GDM1 (cell line): ENCODE measurements at places on chromosomes 5 and 9.

DNA sequence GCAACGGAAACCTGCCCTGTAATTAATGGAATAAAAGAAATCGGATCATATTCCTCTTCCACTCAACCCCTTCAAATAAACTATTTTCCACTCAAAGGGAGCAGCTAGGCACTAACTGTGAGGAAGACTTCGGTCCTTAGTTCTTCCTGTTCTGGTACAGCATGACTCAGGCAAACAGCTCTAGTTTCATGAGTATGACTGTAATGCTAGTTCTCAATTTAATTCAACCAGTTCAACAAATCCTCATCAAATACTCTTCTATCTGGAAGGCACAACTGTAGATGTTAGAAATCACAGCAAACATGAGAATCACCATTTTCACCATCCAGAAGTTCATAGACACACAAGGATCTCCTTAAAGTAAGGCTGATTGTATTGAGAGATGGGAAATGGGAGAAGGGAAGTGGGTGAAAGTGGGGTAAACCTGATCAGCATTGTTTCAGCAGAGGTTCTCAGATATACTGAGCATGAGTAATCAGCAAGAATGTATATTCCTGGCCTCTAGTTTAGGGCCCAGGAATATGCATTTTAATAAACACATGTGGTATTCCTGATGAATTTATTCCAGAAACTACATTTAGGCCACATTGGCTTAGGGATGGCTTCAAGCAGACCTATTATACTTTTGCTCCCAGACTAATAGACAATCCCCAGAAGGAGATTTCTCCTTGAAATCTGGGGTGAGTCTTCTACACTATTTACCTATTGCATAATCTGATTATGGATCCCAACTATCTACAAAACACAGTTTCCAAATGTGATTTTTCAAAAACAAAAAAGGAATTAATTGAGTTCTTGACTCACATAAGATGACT lies 141.1 kb upstream of the SLC12A2 start:
- no peak for DNase-seq

- DNase-seq = no peak
Observed at GRCh38 chr9:118701985-118702384, 667.2 kb downstream of the BRINP1 start.

DNA sequence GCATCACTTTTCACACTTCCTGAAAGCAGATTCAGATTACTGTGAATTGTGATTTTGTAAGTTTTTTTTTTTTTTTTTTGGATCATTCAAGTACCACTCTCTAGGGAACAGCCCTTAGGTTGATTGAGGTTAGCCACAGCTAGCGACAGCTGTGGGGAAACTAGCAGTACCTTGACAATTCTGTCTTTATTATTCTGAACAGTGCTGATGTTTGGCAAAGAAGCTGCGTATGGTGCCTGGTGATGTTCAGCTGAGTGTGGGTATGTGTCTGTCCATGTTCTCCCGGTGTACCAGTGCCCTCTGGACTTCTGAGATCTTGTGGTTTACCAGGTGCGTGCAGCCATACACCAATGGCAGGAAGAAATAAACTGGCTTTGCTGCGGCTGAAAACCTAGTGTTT lies 117.3 kb upstream of the PLPPR1 start:
- no peak for DNase-seq

DNA sequence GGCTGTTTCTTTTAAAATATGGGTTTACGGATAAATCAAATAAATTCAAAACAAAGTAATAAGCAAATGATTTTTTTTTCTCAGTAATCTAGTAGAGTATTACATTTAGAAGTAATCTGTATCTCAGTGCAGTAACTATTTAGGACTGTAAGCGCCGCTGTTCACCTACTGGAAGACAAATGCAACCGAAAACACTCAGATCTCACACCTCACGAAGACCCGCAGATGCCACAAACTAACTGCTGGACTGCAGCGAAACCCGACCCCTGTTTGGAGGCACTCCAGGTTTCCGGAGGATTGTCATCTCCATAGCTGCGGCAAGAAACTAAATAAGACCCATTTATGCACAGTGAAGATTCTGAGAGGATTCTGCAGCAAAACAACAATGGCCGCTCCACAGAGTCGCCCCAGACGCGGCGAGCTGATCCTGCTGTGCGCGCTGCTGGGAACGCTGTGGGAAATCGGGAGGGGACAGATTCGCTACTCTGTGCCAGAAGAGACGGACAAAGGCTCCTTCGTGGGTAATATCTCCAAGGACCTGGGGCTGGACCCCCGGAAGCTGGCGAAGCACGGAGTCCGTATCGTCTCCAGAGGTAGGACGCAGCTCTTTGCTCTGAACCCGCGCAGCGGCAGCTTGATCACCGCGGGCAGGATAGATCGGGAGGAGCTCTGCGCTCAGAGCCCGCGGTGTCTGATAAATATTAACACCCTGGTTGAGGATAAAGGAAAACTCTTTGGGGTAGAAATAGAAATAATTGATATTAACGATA lies at the start of gene PCDHGA8:
TSS of gene PCDHGA8 (plus strand) at position 205 of the 770 bp plus-strand sequence. CDS start at position 386, 181 bp downstream.
- no peak for DNase-seq

GRCh38 chr9:79604149-79604548 lies 32.4 kb downstream of the TLE4 start:
- DNase-seq = no peak

DNA sequence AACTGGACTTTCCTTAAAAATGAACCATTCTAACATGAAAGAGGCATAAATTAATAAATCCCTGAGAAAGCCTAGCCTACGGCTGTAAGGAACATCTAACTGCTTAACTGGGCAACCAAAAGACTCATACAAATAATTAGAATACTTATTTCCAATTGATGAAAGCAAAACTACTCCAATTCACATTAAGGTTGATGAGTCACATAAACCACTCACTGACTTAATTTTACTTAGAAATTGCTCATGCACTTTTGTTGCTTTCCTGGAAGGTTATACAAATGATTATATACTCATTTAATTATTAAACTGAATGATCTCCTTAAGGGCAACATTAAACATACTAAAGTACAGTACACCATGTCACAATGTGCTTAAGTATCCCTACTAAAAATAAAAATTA lies 101.9 kb downstream of the NFIB start:
- no peak for DNase-seq

DNA sequence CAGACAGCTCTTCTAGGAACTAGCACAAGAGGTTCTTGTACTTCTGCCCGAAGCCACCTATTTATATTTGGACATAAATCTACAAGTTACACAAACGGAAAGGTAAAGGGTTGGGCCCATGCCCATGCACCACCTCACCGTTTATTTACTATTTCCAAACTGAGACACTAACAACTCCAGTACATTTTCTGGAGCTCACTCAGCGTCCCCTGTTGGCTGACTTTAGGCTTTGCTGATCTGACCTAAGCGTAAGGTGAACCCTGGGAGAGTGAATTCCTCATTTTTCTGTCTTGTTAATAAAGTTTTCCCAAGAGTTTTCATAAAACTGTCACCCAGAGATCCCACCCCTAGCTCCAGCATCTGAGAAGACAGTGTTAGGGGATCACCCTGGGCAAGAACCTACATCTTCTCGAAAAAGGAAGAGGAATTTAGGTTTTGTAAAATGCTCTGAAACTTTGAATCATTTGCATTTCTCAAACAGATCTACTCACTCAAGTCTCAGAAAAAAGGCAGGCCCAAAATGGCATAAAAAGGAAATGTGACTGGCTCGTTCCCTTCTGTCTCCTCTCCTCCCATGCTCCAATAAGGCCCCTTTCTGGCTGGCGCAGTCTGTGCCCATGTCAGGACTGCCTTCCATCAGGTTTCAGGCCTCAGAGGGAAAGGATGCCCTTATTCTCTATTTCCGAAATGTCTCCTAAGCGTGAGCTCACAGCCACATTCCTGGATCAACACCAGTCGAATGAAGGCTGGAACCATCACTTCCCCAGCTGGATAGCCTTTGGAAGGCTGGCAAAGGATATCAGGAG lies 201.3 kb downstream of the FANCC start:
- DNase-seq = no peak

GRCh38 chr9:78320875-78321496 lies 24.1 kb downstream of the PSAT1 start:
- DNase-seq = no peak

- DNase-seq = no peak
Observed at GRCh38 chr9:126532489-126532888, 81.2 kb upstream of the LMX1B start.

GRCh38 chr5:31124651-31125305 lies 68.7 kb upstream of the CDH6 start:
- DNase-seq = no peak

GRCh38 chr9:33297432-33297831 lies 7.1 kb downstream of the NFX1 start:
- peak; percentile 38 for DNase-seq

- DNase-seq = peak; percentile 21
Observed at GRCh38 chr5:159764283-159765134, 151.8 kb upstream of the ADRA1B start.

DNA sequence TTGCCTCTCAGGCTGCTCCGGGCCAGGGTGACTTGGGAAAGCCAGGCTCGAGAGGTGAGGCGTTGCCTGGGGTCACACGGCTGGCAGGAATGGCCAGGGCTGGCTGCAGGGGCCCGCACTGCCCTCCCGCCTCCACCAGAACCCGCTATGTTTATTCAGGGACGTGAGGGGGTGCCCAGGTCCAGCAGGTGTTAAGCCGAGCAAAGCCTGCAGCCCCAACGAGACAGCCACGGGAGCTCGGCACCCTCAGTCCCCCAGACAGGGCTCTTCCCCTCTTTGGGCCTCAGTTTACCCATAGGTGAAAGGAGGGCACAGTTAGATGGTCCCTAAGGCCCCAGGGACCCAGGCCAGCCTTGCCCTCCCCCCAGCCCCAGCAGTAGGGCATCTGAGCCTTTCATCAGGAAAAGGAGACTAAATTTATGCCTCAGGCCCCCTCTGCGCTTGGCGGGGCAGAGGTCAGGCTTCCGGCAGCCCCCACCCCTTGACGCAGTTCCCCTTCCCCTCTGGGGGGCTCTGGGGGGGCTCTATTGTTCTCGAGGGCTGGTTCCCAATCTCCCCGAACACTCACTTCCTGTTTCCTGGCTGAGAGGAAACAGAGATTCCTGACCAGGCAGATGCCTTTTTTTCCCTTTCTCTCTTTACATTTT lies 7.1 kb upstream of the EGFL7 start:
- DNase-seq = peak; percentile 88

DNA sequence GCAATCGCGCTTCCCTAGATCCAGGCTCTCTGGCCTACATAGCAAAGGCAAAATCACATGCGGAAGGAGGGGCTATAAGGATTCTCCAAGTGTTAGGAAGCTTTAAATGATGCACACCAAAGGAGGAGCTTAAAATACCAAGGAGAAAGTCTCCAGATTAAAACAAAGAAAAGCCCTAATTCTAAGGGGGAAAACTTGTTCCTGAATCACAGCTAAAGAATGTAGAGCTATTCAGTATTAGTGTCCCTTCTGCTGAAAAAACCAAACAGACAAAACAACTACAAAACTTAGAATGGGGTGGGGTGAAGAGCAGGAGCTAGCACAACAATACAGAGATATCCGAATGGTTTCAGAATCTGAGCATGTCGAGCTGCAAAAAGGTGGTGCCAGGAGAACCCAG lies 213.7 kb downstream of the DCP2 start:
- no peak for DNase-seq

DNA sequence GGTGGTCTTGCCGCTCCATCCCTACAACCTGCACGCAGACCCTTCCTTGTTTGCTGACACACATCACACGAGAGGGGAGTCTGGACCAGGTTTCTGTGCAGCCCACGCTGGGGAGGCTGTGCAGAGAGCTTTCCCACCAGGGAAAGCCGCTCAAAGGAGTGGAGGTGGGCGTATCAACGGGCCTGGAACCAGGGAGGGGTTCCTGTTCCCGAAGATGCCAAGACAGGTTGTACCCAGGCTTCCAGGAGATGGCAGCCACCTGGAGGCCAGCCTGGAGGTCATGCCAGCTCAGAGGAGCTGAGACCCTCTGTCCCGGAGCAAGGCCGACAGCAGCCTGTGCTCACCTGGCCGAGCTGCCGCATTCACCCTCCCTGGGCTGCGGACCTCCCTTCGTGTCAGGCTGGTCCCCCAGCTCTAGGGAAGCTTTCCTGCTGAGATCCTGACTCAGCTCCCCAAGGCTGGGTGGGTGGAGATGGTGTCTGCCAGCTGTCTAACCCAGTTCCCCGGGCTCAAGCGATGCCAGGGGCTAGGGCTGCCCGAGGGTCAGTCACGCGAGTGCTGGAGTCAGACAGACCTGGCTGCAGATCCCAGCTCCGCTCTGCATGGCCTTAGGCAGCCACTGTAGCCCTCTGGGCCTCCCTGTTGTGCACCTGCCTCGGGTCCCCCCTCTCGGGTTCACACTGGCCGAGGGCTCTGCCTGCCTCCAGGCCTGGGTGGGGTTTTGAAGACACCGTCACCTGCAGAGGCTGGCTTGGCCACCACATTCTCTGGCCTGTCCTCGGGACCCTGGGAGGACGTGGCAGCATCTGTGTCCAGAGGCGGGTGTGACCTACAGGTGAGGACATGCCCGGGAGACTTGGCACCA lies 28.5 kb upstream of the QSOX2 start:
- no peak for DNase-seq

- no peak for DNase-seq
Observed at GRCh38 chr5:100551183-100551582, 16.0 kb downstream of the FAM174A start.

DNA sequence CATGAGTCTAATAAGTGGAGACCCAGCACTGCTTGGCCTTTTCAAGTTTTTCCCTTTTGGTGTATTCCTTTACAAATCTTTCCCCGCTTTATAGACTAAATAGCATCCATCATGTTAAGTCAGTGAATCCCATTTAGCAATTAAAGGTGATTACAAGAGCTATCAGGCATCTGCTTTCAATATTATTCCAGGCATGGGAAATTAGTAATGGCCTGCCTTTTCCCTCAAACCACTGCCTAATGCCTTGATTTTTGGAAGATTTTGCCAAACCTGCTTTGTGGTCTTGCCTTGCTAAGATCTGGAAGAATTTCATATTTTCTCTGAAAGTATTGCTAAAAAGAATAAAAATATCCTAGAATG lies 102.8 kb upstream of the GNA14 start:
- DNase-seq = no peak

DNA sequence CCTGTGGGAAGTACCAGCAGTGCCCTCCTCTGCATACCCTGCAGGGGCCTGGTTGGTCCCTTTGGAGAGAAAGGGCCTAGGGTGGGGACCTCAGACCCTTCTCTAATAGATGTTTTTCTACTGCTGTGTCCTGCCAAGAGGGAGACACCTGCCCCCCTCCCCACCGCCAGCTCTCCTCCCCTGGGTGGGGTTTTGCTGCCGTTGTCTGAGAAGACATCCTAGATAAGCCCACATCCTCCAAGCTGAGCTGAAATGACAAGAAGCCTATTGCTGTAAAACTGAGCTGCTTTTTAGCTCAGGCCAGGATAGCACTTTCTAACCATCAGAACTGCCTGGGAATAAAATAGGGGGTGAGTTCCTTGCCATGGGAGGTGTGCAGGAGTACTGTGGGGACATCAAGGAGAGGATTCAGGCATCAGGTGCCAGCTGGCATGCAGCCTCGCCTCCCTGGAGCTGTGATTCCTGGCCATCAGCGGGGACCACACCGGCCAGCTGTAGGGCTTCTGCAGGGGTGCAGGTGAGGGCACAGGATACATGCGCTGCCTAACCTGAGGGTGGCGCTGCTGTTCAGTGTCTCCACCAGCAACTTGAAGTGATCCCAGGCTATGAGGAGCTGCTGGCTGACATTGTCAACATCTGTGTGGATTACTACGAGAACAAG lies 37.9 kb downstream of the CYFIP2 start:
- no peak for DNase-seq
